NCI-H187 (cell line): ENCODE measurements at places on chromosomes 3 and 15.

DNA sequence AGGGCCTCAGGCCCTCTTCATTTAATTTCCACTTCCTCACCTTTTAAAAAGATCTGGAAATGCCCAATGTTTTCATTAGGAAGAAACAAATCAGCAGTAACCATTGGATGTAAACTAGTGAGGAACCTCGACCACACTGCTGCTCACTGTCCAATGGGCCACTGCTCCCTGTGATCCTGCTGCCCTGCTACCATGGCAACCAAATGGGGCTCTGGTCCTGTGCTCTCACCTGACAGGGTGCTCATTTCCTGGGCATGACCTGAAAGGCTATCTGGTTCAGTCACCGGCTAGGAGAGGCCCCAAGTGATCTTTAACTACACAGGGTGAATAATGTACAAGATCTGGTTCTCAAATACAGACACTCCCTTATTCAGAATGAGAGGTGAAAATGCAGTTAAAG is 54.6 kb downstream of the ARHGEF3 start:
- no peak for DNase-seq

DNA sequence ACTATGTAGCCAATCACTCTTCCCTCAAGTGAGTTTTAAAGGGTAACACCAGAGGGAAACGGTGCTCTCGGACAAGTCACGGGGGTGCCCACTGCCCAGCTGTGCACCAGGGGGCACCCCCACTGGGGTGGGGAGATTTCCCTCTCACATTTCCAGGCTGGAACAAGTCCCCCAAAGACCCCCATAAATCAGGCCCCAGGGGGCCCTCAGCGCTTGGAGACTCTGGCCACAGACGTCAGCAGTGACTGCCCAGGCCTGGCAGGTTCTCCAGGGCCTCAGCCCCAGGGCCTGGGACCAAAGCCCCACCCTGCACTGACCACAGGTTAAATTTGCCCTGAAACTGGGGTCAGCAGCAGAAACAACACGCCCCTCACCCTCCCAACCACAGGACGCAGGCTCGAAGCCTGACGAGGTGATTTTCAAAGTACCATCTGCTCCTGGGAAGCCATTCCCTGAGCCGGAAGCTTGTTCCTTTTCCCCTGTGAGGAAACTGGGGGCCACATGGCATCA is 17.0 kb downstream of the XXYLT1 start:
- no peak for DNase-seq

DNA sequence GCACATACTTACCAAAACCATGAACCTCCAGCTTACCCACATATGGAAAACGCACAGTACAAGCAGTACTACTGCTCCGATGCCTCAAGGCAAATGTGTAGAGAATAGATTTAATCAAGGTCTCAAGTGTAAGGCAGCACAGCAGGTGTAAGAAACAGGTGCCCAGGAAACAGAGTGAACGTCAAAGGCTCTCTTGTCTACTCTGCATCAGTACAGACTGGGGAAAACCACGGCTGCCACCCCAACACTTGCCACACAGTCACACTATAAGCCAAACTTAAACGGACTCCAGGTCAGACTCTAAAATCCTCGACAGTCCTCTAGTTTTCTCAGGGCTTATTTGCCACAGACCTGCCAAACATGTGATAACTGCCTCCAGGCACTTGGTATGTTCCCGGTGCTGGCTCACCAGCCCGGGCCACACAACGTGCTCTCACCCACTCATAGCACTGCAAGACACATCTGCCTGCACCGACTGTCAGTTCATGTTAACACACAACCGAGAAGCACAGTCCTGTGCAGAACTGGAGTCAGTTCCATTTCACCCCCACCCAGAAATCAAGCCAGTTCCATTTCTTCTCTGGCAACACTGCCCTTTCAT is 30.6 kb downstream of the ABCC5 start:
- DNase-seq = no peak

GRCh38 chr15:63492541-63493077 is 11.8 kb upstream of the USP3 start:
- DNase-seq = no peak

- DNase-seq = no peak
These were observed 14.0 kb downstream of the TMEM158 start for GRCh38 chr3:45212095-45212468.

GRCh38 chr3:50319894-50320625 is 2.5 kb downstream of the HYAL2 start:
- no peak for DNase-seq
